ENCODE measurements at places on chromosomes 5 and 9.

DNA sequence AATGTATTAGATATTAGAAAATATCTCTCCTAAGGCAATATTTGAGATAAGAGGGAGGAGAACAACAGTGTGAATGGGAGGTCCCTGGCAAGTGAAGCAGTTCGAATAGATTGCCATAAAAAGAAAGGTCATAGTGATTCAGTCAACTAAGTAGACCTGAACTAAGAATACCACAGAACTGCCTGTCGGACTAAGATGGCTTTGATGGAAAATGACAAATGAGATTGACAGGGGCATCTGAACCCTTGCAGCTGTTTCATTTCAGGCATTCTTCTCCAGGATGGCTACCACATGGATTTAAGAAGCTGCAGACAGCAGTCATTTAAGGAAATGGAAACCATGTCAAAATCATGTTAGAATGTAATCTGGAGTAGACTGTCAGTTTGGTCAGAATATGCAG lies 308.4 kb upstream of the MEF2C start:
- no peak for DNase-seq

GRCh38 chr5:34053133-34053532 lies 10.1 kb upstream of the C1QTNF3 start:
- no peak for DNase-seq

DNA sequence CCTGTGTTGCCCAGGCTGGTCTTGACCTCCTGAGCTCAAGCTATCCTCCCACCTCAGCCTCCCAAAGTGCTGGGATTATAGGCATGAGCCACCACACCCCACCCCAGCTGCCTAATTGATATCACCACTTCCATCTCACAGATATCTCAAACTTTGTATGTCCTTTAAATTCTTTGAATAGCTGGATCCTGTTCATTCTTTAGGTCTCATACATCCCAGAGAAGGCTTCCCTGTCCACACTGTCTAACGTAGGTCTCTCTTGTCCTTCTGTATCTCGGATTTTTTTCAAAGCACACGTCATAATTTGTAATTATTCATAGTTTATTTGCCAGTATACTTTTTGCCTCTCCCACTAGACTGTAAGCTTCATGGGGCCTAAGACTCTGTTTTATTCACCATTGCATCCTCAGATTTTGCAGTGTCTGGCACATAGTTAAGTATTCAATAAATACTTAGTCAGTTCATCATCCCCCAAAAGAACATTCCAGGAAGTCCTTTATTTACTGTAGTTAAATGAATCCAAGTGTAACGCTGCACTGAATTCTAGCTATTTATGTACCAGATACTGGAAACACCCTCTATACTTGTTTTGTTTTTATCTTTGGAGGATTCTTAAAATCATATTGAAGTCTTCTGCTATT lies 10.5 kb downstream of the ARSK start:
- DNase-seq, result no peak

- DNase-seq, result no peak
Measured at GRCh38 chr5:168778536-168778935, 199.4 kb upstream of the PANK3 start.

- DNase-seq, result no peak
Measured at GRCh38 chr5:119316906-119317305, 38.9 kb upstream of the TNFAIP8 start.

- DNase-seq, result no peak
Measured at GRCh38 chr9:110996436-110997220, 41.6 kb downstream of the LPAR1 start.

DNA sequence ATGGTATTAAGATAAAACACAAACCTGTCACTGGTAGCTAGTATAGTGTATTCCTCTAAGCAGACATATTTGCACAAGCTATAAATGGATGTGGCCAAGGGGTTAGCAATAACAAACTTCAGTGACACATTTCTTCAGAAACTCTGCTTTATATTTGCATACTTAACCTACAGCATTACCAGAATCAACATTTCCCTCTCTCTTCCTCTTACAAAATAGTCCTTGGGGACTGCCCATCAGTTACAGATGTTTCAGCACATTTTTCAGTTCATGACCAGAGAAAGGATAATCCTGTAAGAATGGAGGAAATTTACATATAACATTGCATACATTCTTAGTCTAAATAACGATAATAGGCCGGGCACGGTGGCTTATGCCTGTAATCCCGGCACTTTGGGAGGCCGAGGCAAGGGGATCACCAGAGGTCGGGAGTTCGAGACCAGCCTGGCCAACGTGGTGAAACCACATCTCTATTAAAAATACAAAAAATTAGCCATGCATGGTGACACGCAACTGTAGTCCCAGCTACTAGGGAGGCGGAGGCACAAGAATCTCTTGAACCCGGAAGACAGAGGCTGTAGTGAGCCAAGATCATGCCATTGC lies 25.3 kb upstream of the SLC1A1 start:
- peak; percentile 95 for DNase-seq

DNA sequence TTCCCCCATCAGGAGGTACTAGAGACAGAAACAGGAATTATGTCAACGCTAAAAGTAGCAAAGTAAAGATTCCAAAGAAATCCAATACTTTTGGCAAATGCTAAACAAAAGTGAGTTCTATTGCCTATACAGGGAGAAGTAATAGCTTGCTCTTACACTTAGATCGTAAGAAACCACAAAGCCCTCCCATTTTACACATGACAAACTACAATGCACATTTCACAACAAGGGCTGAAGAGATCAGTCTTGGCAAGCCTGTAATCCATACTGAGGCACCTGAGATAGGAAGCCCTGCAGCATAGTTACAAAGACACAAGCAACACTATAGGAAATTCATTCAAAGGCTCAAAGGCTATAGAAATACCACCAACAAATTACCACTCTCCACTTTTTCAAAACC lies 7.7 kb downstream of the HNRNPK start:
- DNase-seq, result no peak

DNA sequence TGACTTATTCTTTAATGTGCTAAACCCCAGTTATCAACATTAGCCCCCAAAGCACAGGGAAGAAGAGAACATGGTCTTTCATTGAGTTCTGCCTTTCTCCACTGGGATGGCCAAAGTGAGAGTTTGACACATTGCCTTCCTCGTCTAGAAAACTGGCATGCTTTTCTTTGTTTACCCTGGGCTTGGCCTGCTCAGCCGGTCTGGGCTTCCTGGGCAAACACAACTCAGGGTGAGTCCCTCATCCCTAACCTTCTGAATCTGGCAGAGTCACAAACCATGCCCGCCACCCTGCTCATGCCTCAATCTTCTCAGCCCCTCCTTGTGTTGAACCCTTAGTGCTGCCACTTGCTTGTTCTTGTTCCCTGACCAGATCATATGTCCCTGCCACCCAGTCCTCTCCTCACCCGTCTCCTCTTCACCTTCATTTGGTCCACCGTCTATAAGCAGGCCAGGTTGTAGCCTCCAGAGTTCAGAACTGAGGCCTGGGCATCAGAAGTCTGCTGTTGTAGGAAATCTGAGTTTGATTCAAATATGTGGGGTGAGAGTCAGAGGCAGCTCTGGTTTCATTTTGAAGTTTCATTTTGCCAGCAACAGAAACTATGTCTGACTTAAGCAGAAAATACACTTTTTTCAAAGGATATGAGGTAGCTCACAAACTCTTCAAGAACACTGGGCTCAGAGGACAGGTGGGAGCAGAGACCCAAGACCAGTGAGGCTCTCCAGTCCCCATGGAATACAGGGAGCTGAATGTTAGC lies 217.6 kb downstream of the NDUFS4 start:
- peak; percentile 8 for DNase-seq

- DNase-seq, result no peak
Measured at GRCh38 chr5:135494196-135494595, 41.6 kb downstream of the NEUROG1 start.

DNA sequence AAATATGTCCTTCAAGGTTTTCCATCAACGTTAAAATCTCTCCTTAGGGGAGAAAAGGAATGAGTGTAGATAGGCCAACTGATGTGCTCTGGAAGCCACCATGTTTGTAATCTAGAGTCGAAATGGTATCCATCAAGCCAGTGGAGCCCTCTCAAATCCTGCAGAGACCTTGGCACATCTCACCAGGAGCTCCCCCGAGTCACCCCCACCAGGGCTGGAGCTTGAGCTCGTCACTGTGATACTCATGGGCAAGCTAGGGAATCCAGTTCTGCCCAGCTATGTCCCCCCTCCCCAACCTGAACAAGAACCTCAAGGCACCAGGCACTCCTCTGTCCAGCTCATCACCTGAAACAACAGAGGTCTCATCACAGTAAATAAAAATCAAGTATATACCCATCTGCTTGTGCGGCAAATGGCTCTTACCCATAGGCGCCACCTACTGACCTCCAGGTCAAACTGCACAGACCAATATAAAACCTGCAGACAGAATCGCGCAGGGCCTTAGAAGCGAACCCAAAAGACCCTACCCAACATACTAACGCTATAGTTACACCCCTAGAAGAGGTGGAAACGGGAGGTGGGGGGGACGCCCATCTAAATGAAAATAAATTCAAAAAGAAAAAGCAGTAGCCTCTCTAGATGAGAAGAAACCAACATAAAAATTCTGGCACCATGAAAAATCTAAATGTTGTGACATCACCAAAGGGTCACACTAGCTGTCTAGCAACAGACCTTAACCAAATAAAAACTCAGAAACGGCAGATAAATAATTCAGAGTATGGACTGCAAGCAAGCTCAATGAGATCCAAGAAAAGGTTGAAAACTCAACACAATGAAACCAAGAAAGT lies 75.0 kb downstream of the TTC39B start:
- DNase-seq, result peak; percentile 12

- DNase-seq, result no peak
Measured at GRCh38 chr5:56112526-56113121, 117.9 kb upstream of the IL6ST start.
